ENCODE measurements at places on chromosomes 11 and 22. TPM values are rescaled to one million over a fixed set of nuclear protein-coding genes. Genes with fewer than 3 reads are reported as not detected.

The CDCA5 gene
- total RNA-seq = 1.9 TPM

The MOGAT2 gene
- total RNA-seq = not detected

The THRSP gene
- 106 TPM for total RNA-seq

The MB gene
- total RNA-seq = not detected

The OR8K5 gene
- total RNA-seq = not detected

The PHETA2 gene
- 13.1 TPM for total RNA-seq

The GAS2L1 gene
- total RNA-seq = 9.1 TPM

The RBMXL2 gene
- total RNA-seq = not detected

The CCDC116 gene
- not detected for total RNA-seq

The SEC14L6 gene
- 0.16 TPM for total RNA-seq

The ARHGAP20 gene
- total RNA-seq = 41.4 TPM

The KCNJ1 gene
- 1.4 TPM for total RNA-seq

The PIWIL4 gene
- total RNA-seq = 2.8 TPM

The SLC25A17 gene
- 16.0 TPM for total RNA-seq

The GSTP1 gene
- total RNA-seq = 826 TPM

The APOBEC3B gene
- total RNA-seq = not detected

The MGAT3 gene
- total RNA-seq = 13.4 TPM

The OR9G4 gene
- total RNA-seq = not detected

The NAA40 gene
- 11.2 TPM for total RNA-seq

The ASPHD2 gene
- total RNA-seq = not detected

The TNNI2 gene
- 12.6 TPM for total RNA-seq

The TBC1D22A gene
- total RNA-seq = 10.8 TPM

The GAB4 gene
- total RNA-seq = not detected

The CEND1 gene
- not detected for total RNA-seq

The KDM4E gene
- not detected for total RNA-seq

The LINC01488 gene
- not detected for total RNA-seq

The HEPN1 gene
- total RNA-seq = not detected

The LRRC32 gene
- total RNA-seq = 93.6 TPM

The LRRC56 gene
- total RNA-seq = 0.38 TPM

The OR8D4 gene
- total RNA-seq = not detected

The SULT4A1 gene
- not detected for total RNA-seq

The AQP11 gene
- total RNA-seq = 0.49 TPM

The KRTAP5-9 gene
- not detected for total RNA-seq

The DEAF1 gene
- total RNA-seq = 28.4 TPM

The RHBDD3 gene
- total RNA-seq = 32.0 TPM

The FIBIN gene
- total RNA-seq = 21.9 TPM

The PIM3 gene
- total RNA-seq = 174 TPM

The MEI1 gene
- total RNA-seq = 1.8 TPM

The SYCE3 gene
- 3.3 TPM for total RNA-seq

The OR8D1 gene
- not detected for total RNA-seq

The SOX10 gene
- not detected for total RNA-seq

The GSTT2 gene
- not detected for total RNA-seq

The GRAP2 gene
- 0.75 TPM for total RNA-seq

The LRP4 gene
- 2.9 TPM for total RNA-seq

The CHRNA10 gene
- total RNA-seq = 0.49 TPM

The HBE1 gene
- total RNA-seq = not detected
